ENCODE measurements at places on chromosomes 3 and 15.
A peak's percentile ranks its signal among the peaks of the same experiment; 100 is the strongest.

DNA sequence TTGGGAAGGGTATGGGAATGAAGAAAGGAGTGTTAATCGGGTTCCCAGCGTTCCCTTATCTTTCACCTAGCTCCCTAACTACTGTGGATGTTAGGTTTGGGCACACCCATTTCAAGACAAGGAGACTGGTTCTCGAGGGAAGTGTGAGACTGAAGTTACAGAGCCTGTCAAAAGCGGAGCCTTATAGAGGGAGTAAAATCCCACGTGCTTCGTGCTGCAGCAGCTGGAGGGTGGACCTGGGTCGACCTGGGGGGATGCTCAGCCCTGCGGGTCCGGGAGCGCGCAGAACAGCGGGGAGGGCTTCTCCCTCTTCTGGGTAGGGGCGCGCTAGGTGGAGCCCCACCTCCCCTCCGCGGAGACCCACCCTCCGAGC, 314 bp upstream of the TMED3 start:
- DNase-seq, result no peak

- DNase-seq, result no peak
Observed at GRCh38 chr3:23667536-23668429, 138.0 kb upstream of the UBE2E1 start.

DNA sequence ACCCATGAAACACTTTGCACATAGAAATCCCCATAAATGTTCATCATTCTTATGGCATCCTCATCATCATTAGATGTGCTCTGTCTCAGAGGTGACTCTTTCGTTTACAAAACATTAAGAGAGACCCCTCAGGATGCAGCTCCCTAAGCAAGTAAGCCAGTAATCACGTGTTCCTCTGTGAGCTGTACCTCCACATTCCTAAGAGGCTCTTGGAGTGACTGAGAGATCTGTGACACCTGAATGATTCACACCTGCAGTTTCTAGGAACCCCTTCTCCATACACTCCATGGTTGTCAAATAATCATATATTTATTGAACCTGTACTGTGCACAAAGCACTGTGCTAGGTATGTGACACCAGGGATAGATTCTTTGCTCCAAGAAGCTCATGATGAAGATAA, 602.4 kb downstream of the UNC13C start:
- DNase-seq, result no peak

DNA sequence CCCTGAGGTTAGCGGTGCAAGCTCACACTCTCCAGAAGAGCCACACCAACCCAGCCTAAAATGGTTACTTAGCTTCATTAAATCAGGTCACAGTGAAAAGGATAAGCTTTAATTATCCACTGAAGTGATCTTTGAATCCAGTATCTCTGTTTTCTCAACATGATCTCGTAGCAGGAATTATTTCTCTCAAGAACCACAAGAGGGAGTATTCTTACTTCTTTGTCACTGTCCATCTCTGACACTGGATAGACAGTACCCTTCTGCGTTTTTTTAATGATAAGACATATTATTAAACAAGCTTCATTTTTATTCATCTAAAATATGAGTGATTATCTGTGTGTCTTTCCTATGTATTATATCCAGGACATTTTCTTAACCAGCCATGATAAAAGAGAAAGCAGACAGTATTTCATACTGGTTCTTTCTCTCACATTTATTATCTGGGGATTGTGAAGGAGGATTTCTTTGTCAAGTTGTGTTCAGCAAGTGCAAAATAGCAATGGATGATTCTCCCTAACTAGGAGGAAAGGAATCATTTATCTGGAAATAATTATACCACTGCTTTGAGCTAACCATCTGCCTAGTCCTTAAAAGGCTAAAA, 105.4 kb upstream of the CCDC54 start:
- DNase-seq, result no peak

- DNase-seq, result no peak
Observed at GRCh38 chr3:142319094-142319493, 93.7 kb upstream of the GK5 start.

GRCh38 chr15:92810418-92811138, 89.5 kb upstream of the CHD2 start:
- DNase-seq, result peak; percentile 47

DNA sequence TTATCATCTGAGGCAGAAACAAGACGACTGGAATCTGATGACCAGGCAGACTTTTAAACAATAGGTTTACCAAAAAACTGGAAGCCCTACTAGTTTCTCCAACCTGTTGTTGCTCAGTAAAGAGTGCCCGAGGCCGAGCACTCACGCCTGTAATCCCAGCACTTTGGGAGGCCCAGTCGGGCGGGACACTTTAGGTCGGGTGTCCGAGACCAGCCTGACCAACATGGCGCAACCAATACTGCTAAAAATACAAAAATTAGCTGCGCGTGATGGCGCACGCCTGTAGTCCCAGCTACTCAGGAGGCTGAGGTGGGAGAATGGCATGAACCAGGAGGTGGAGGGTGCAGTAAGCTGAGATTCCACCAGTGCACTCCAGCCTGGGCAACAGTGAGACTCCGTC, 1.1 kb upstream of the WDR5B start:
- no peak for DNase-seq

- no peak for DNase-seq
Observed at GRCh38 chr3:31836131-31837075, 144.7 kb downstream of the OSBPL10 start.

All from head of caudate nucleus (tissue), 42 donors.